ENCODE measurements at places on chromosomes 7 and 10.

DNA sequence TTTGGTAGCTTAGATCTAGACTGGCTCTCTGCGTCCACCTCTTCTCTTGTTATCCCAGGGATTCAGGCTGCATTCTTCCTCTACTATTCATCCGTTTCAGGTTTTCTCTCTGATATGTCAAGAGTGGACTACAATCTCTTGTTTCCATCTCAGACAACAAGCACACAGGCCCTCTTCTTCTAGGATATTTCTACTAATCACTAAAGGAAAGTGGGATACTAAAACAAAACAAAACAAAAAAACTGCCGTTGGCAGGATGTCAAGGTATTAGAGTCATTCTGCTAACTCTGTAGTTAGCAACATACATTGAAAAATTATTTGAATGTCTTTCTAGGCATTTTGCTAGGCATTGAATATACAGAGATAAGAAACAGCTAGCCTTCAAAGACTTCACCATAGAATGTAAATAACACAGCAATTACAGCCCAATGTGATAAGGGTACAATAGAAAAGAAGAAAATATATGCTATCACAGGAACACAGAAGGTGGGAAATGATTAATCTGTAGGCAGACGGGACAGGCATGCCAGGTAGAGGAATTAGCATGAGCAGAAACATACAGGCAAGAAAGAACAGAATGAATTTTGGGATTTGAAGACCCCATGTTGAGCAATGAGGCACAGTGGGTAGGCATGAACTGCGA, 210.5 kb downstream of the CSTF2T start:
- no peak for DNase-seq

- no peak for DNase-seq
Observed at GRCh38 chr10:79020015-79020491, 48.7 kb upstream of the ZMIZ1 start.

GRCh38 chr10:98556061-98556460, 109.3 kb upstream of the HPS1 start:
- DNase-seq = no peak

- no peak for DNase-seq
Observed at GRCh38 chr10:96305019-96305418, 785 bp downstream of the DNTT start.

GRCh38 chr7:13055732-13056368, 368.4 kb downstream of the ARL4A start:
- no peak for DNase-seq
